ENCODE measurements at places on chromosomes 2 and 18. TPM values are rescaled to one million over a fixed set of nuclear protein-coding genes. Genes with fewer than 3 reads are reported as not detected.

The AQP12B gene
- total RNA-seq: not detected

DNA sequence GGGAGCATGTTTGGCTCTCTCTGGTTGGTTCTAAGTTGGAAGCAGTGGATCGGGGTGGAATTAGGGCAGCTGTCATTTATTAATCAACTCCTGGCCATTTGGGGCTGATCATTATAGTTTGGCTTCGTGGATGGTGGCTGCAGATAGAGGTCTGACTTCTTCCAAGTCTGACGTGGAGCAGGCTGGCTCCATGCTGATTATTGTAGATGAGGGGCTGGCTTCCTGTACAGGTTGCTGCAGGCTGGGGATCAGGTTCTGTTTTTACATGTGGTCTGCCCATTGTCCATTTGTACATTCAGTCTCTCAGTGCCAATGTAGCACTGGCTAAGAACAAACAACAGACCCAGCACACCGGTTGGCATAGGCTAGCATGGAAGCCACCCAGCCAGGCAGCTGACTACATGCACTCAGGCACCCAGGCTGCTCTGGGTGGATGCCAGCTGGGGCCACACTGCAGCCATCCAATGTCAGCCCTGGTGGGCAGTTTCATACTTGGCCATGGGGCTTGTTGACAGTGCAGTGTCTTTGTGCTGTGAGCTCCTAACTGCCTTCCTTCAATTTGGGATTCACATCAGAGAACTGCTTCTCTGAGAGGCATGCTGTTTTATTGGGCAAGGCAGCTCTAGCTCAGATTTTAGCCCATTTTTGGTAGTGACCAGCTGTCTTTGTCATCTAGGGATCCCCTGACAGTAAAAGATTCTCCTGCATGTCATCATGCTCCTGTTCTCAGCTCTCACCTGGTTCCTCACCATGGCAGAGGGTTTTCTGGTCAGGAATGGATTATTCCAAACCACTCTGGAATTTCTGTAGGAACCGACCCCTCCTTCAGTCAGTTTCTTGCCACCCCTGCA lies 25.4 kb downstream of the NPAS2 start:
- no peaks in the 10 kb centered on the region for H3K27me3 ChIP-seq
- no peak for DNase-seq
- H3K4me3 ChIP-seq: no peak overlapping the region
- H3K27ac ChIP-seq: no peak overlapping the region
- H3K36me3 ChIP-seq: peaks cover 14% of the 10 kb centered on the region

DNA sequence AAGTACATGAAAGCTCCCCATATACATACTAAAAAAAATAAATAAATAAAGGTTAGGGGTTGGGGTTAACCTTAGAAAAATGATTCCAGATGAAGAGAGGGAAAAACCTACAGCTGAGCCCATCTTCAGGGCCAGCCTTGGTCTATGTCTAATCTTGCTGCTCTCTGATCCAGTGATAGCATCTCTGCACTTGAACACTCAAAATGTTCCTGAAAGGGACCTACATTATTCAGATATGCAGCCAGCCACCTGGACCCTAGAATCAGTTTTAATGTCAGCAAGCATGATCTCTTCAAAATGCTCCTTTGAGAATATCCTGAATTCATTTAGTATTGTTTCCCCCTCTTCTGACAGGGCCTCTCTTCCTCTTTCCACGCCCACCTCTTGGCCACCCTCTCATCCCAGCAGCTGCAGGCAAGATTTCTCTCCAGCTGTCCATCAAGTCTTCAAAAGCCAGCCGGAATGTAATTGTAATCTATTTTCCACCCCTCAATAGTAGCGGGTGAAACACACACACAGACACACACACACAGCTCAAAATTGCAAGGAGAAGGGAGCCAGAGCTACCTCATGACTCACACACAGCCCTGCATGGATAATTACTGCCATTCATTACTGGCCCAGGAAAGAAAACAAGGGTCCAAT lies 135.5 kb downstream of the MYO3B start:
- H3K4me3 ChIP-seq: no peak overlapping the region
- H3K4me1 ChIP-seq: no peaks in the 10 kb centered on the region
- no peak for DNase-seq
- no peaks in the 10 kb centered on the region for H3K27me3 ChIP-seq
- no peaks in the 10 kb centered on the region for H3K36me3 ChIP-seq

DNA sequence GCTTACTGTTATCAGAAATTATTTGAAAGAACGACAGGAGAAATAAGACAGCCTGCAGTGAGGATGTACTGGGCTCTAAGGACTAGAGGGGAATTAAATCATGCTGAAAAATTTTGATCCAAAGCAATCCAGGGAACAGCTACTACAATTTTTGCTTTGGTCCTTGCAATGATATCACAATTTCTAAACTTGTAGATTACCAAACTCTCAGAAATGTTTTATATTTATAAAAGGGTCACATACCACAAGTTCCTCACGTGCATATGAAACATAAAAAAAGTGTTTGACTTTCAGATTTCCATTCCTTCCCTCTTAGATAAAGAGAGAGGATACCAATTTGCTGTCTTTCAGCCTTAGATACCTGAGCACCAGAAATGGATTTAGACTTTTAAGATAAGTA lies 261.2 kb downstream of the STK39 start:
- no peaks in the 10 kb centered on the region for H3K36me3 ChIP-seq
- no peak for DNase-seq
- H3K4me1 ChIP-seq: peaks cover 9% of the 10 kb centered on the region
- no peak overlapping the region for H3K27ac ChIP-seq
- H3K27me3 ChIP-seq: no peaks in the 10 kb centered on the region
- no peak overlapping the region for H3K4me3 ChIP-seq

DNA sequence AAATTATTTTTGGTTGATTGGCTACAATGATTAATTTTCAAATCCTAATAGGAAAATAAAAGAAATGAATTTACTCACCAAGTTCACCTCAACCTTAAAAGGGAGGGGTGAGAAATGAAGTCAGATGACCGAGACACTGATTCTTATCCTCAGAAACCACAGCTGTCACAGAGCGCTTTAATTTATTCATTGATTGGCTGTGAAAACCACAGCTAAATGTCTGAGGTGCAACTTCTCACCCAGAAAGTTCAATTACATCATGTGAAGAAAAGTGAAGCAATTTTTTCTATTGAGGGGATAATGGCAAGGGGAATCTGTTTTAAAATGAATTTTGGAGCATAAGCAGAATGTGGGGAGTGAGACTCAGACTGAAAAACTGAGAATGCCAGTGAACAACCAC lies 128.4 kb downstream of the RNF152 start:
- H3K27me3 ChIP-seq: no peaks in the 10 kb centered on the region
- H3K36me3 ChIP-seq: no peaks in the 10 kb centered on the region
- peak overlapping the region; percentile 84 for H3K27ac ChIP-seq
- peak overlapping the region; percentile 83 for H3K4me3 ChIP-seq

- H3K27me3 ChIP-seq: no peaks in the 10 kb centered on the region
- H3K4me3 ChIP-seq: no peak overlapping the region
- H3K36me3 ChIP-seq: peaks cover 19% of the 10 kb centered on the region
- H3K27ac ChIP-seq: no peak overlapping the region
Observed at GRCh38 chr2:62856228-62857040, 150.9 kb downstream of the EHBP1 start.

The PROKR1 gene
- total RNA-seq: not detected

Data from HFFc6 (cell line).